ENCODE measurements at places on chromosomes 2 and 18.

GRCh38 chr2:108858894-108859293 is 72.3 kb downstream of the CCDC138 start:
- no peak for DNase-seq

- DNase-seq = no peak
Measured at GRCh38 chr2:23292024-23292423, 93.0 kb upstream of the KLHL29 start.

DNA sequence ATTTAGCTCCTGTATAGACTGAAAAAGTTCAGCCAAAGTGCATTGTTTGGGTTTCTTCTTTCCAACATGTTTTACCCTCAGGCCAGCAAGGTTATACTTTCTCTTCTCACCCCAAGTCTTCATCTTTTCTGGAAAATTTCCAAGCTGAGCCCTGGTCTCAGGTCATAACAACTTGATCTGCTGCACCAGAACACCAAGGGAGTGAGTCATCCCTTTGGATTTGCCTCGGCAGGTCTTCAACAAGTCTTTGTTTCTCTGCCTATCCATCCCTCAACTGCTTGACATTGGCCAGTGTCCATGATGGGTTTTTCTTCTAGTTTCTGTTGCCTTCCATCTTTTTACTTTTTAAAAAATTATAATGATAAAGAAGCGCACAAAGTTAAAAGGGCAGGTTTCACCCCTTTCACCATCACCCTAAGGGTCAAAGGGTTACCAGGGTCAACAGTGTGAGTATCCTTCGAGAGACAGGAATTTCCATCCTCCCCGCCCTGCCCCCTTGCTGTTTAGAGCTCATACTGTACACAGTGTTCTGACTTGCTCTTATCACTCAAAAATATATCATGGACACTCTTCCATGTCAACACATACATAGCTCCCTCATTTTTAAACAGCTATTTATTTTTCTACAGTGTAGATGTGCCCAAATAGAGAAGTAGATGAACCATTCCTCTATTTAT is 5.7 kb upstream of the SPATS2L start:
- DNase-seq = no peak

- DNase-seq = no peak
Measured at GRCh38 chr2:100615471-100615870, 52.7 kb downstream of the PDCL3 start.

GRCh38 chr2:154556146-154556545 is 142.3 kb upstream of the KCNJ3 start:
- no peak for DNase-seq

Measured in stimulated activated CD4-positive, alpha-beta T cell treated with anti-CD3 and anti-CD28 coated beads, Interleukin-12 subunit alpha, Interleukin-12 subunit beta, amount 100 ng/mL, for 24 hours (primary cell).